Stimulated activated CD8-positive, alpha-beta memory T cell treated with anti-CD3 and anti-CD28 coated beads, Interleukin-4, amount 100 ng/mL, for 48 hours (primary cell): ENCODE measurements at places on chromosomes 6 and 20.
A peak's percentile ranks its signal among the peaks of the same experiment; 100 is the strongest.

DNA sequence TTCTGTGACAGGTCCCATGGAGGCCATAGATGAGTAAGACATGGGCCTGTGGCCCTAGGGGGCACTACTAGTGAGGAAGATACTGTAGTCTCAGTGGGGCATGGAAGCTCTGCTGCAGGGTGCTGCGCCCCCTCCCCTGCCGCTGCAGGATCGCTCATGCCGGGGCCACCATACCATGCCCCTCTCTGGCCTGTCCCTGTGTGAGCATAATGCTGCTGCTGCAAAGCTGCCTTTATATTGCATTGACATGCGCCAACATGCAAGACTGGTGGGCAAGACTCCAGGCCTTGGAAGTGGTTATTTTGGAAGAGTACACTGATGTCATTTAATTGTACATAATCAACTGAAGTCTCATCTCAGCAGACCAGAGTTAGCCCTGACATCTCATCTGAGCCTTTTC lies 60.0 kb downstream of the TOX2 start:
- no peak for DNase-seq

DNA sequence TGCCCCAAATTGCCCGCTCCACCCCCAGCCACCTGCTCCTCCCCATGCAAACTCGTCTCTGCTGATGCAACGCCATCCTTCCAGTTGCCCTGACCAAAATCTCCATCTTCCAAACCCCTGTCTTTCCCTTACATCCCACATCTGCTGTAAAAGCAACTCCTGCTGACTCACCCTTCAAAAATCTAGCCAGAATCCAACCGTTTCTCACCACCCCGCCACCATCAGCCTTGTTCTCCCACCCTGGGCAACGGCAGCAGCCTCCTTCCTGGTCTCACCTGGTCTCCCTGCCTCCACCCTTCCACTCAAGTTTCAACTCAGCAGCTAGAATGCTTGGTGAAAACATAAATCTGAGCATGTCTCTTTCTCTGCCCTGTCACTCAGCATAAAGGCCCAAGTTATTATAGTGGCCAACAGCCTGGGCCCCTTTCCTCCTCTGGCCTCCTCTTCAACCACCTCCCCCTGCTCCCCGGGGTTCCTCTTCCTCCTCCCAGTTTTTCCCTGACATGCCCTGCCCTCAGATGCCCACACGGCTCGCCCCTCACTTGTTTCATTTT lies 7.2 kb upstream of the SYNJ2 start:
- peak; percentile 9 for DNase-seq

DNA sequence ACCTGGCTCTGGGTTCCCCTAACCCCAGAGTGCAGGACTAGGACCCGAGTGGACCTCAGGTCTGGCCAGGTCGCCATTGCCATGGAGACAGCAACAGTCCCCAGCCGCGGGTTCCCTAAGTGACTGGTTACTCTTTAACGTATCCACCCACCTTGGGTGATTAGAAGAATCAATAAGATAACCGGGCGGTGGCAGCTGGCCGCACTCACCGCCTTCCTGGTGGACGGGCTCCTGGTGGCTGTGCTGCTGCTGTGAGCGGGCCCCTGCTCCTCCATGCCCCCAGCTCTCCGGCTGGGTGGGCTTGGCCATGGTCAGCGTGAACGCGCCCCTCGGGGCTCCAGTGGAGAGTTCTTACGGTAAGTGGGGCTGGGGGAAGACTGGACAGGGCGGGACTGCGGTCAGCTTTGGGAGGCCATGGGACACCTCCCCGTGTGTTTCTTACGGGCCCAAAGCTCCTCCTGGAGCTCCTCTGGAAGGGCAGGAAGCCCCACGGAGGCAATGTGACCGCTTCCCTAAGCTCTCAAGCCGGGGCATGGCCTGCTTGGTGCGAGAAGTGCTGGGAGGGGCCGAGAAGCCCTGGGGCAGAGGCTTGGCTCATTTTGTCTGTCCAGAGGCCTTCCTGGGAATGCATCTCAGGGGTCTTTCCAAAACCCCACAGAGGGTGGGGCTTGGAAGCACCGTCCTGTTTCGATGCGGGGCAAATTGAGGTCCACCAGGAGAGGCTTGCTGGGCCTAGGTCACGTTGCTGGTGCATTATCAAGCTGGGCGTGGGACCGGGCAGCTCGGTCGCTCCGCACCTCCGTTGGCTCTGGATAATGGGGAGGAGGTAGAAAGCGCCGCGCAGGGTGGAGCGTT lies at the start of gene HNF4A:
Gene HNF4A (plus strand): TSS at position 202 of the 855 bp plus-strand sequence. CDS start 106 bp downstream, at position 308.
- no peak for DNase-seq

GRCh38 chr20:56437196-56437960 lies 25.3 kb downstream of the CASS4 start:
- DNase-seq, result no peak

DNA sequence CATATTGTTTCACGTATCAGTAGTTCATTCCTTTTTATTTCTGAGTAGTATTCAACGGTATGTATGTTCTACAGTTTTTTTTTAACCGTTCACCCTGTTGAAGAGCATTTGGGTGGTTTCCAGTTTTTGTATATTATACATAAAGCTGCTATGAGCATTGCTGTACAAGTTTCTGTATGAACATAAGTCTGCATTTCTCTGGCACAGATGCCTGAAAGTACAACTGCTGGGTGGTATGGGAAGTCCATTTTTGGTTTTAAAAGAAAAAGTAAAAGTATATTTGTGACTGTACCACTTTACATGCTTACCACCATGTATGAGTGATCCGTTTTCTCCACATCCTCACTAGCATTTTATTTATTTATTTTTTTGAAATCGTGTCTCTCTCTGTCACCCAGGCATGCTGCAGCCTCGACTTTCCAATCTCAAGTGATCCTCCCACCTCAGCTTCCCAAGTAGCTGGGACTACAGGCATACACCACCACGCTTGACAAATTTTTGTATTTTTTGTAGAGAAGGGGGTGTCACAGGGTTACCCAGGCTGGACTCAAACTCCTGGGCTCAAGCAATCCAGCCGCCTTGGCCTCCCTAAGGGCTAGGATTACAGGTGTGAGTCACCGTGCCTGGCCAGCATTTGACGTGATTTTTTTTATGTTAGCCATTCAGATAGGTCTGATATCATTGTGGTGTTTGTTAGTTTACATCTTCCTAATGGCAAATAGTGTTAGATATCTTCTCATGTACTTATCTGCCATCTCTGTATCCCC lies 11.0 kb upstream of the SIM1 start:
- DNase-seq, result no peak

GRCh38 chr6:32790306-32790705 lies 26.5 kb downstream of the HLA-DOB start:
- DNase-seq, result no peak

DNA sequence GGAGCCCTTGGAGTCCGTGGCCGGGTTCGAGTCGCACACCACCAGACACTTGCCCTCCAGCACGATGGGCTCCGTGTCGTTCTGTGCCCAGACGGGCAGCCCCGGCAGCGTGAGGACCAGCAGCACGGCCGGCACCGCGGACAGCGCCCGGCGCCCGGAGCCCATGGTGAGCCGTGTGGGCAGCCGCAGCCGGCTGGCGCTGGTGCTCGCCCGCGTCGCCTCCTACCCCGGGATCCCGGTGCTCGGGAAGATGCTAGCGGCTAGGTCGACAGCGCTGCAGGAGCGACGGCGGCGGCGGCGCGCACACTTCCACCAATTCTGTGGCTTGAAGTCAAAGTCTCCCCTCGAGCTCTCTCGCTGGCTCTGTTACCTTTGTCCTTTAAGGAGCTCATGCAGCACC lies 1.3 kb downstream of the CBLN4 start:
- no peak for DNase-seq

DNA sequence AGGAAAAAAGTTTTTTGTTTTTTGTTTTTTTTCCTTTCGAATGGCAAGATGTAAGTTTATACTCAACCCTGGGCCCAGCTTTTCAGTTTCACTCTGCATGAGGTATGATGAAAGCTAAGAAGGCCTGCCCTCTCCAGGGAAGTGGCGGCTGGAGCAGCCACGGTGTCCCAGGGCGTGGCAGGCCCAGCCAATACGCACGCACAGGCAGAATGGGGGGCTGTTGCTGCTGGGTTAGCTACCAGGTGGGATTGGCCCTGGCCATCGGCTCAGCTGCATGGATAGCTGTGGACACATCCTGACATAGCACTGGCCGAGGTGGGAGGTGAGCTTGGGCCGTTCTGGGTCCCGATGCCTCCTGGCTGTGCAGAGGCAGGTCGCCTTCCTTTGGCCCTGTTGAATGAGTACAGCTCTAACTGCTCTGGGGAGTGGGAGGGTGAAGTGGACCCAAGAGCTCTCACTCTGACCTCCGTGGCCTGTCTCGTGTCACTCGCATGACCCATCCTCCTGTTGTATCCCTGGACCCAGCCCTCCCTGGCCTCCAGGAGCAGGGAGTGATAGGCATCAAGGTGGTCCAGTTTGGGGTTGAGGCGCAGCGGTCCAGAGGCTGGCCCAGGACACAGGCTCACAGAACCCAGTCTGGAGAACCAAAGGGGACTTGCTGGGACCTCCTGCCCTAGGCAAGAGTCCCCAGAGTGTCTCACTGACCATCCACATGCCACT lies 18.1 kb downstream of the MYT1 start:
- no peak for DNase-seq

GRCh38 chr20:48776306-48776705 lies 51.5 kb downstream of the PREX1 start:
- DNase-seq, result no peak

- DNase-seq, result peak; percentile 68
These were observed 8.8 kb upstream of the C20orf144 start for GRCh38 chr20:33653218-33653899.

- DNase-seq, result no peak
These were observed 320 bp downstream of the RIMS4 start for GRCh38 chr20:44810061-44810390.

GRCh38 chr6:42113936-42114636 lies 28.3 kb downstream of the C6orf132 start:
- DNase-seq, result no peak

DNA sequence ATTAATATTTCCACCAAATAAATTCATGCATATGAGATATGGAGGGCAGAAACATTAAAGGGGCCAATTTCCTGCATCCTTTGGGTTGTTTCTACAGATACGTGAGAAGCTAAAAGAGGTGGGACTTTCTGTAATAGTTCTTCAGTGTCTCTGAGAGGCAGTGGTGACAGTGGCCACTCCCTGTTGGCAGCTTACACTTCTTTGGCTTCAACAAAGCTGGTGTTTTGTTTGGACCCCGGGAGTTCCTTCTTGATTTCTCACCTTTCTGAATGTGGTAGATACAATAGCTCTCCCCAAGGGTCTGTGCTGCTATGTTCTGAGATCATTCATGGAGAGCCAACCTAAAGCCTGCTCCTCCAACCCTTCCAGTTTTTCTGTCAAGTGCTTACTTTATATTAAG lies 7.8 kb downstream of the PLCB1 start:
- no peak for DNase-seq

DNA sequence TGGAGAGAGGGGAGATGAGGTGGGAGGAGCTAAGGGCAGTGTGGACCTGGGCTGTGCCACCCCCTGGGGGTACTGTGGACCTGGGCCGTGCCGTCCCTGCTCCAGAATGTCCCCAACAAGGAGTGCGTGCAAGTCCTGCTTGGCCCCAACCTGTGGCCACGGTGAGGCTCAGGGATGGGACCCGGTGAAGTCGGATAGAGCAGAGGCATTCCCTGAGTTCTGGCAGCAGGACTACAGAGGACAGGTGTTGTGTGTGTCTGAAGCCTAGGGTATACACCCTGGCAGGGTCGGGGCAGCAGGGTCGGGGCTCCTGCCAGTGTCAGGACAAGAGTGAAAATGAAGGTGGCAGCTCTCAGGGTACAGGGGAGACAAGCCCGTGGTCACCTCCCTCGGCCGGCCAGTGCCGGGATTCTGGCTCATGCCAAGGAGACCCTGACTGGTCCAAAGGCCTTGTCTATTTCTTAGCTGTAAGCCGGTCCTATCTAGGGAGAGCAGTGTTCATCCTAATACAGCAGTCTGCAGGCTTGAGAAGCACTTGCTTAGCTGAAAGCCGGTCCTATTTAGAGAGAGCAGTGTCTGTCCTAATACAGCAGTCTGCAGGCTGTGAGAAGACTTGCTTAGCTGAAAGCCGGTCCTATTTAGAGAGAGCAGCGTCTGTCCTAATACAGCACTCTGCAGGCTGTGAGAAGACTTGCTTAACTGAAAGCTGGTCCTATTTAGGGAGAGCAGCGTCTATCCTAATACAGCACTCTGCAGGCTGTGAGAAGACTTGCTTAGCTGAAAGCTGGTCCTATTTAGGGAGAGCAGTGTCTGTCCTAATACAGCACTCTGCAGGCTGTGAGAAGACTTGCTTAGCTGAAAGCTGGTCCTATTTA lies 95.9 kb downstream of the SMOC2 start:
- no peak for DNase-seq

- DNase-seq, result no peak
These were observed 111.4 kb downstream of the PREP start for GRCh38 chr6:105291525-105291924.

DNA sequence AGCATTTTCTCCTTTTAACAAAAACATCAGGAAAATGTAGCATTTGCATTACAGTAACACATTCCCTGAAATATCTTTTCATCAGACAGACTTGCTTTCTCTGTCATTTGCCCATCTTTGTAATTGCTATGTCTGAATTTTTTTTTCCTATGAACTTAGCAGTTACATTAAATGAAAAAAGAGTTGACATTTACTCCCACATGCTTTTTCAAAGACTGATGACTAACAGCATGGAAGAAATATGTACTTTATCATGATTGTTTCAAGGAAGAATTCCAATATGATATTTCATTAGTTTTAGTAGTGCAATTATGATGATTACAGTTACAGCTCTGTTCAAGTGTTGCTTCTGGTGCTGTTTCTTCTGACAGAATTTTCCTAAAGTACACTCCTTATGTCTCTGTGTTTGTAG lies 864.5 kb upstream of the MAN1A1 start:
- no peak for DNase-seq

DNA sequence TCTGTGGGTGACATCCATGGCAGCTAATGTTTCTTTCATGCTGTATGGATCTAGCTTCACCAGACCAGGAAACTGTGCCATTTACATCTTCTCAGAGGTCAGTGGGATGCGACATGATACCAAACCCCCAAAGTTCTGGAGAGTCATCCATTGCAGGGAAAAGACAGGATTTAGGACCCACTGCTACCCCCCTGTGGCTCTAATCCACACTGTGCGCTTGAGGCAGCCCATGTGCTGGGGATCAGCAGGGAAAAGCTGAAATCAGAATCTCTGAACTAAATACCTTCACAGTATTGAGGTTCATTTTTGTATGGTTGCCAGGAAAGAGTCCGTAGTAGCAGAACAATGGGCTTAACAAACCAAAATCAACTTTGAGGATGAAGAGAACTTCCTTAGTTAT lies 164.4 kb downstream of the TMEM242 start:
- DNase-seq, result no peak

- no peak for DNase-seq
These were observed 31.9 kb upstream of the MRPS18A start for GRCh38 chr6:43719511-43719910.

GRCh38 chr6:43178150-43178549 lies 3.8 kb upstream of the CUL9 start:
- DNase-seq, result no peak
